ENCODE measurements at places on chromosomes 2 and 18. TPM values are rescaled to one million over a fixed set of nuclear protein-coding genes. Genes with fewer than 3 reads are reported as not detected.

DNA sequence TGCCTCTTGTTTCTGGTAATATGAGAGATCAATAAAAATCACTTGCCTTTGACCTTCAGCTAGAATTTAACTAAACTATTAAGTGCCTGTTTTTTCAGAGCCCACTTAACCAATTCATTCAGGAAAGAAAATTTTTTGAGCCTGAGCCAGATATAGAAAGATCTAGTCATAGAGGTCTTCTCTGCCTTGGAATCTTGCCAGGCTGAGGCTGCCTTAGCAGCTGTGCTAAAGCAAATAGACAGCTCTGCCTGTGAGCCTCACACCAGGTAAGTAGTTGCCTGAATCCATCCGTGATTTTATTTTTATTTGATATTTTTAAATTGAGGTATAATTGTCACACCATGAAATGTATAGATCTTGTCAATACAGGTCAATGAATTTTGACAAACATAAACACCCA lies 27.4 kb downstream of the EVX2 start:
- ATAC-seq: no peak

GRCh38 chr18:23451491-23451890 lies 1.6 kb upstream of the RIOK3 start:
- ATAC-seq: no peak

DNA sequence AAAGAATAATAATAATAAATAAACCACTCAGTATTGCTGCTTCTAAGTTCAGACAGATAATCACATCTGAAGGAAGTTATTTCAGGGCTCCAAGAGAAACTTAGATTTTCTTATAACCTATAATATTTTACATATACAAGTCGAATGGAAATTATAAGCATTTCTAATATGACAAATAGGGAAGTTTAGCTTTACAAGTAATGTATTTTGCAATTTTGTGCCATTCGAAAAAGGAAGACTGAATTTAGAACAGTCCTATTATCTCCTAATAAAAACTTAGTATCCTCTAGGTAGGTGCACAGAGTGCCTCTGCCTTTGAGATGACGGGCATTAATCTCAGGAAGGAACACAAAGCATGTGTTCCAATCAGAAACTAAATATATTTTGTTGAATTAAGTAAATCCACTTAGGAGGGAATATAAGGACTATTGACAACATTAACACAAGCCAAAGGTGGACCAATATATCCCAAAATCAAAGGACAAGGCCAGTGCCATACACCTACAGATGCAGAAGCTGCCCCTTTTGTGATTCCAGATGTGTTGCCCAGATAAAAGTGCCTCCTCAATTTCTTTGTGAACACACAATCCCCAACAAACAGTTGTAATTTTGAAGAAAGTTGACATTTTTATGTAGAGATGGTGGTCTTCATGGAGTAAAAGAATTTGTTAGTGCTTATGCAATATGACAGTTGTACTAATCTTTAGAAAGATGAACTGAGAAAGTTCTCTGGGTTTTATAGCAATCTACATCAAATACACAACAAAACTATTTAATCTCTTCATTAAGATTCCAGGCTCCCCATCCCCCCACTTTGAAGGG lies 36.6 kb downstream of the PTCD3 start:
- ATAC-seq: no peak

- ATAC-seq: no peak
These were observed 55.3 kb upstream of the REL start for GRCh38 chr2:60826111-60826510.

- no peak for ATAC-seq
These were observed 58.0 kb upstream of the DPP10 start for GRCh38 chr2:114384441-114384840.

DNA sequence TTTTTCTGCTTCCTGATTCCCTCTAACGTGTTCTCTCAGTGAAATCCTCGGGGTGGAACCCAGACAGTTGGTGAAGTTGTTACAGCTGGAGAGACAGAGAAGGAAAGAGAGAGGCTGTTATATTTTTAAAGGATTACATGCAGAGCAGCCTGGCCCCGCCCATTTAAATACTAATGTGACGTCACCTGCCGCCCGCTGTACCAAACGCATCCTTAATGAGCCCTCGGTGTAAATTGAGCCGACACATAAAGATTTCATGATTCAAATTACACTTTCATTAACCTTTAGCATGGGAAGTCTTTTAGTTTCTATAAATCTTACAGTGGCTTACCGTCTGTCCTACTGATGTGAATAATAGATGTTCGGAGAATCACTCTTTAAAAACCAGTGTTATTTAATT lies 164.0 kb upstream of the SIX3 start:
- ATAC-seq: no peak

Gene ANKRD30B
- not detected for total RNA-seq

Gene MAP3K19
- not detected for total RNA-seq

Gene ZDBF2
- total RNA-seq: 11.6 TPM

Gene PPP1R1C
- not detected for total RNA-seq

Gene VPS54
- 21.7 TPM for total RNA-seq

Gene SCN1A
- 0.08 TPM for total RNA-seq

Measured in gastroesophageal sphincter (tissue), 4 donors.